ENCODE measurements at places on chromosomes 2 and 18. TPM values are rescaled to one million over a fixed set of nuclear protein-coding genes. Genes with fewer than 3 reads are reported as not detected.

Gene DSG4
- total RNA-seq: not detected

Gene PIEZO2
- 78.8 TPM for total RNA-seq

Gene UBXN2A
- 32.9 TPM for total RNA-seq

Gene RBM45
- 20.8 TPM for total RNA-seq

Gene CIB4
- not detected for total RNA-seq

Gene SLC9A4
- 0.55 TPM for total RNA-seq

Gene SLC14A1
- 7.1 TPM for total RNA-seq

Gene C2orf81
- 3.1 TPM for total RNA-seq

Gene SLC5A7
- 1.1 TPM for total RNA-seq

Gene SATB2
- 6.6 TPM for total RNA-seq

Gene ZAP70
- total RNA-seq: 1.5 TPM

Gene GPR45
- total RNA-seq: not detected

Gene GLI2
- 7.8 TPM for total RNA-seq

Gene FEZ2
- 83.5 TPM for total RNA-seq

Gene SMPD4
- total RNA-seq: 35.3 TPM

Gene AQP12A
- total RNA-seq: not detected

Gene DYSF
- 16.5 TPM for total RNA-seq

Gene GAREM2
- total RNA-seq: 5.5 TPM

Gene KCNS3
- 10.9 TPM for total RNA-seq

Gene ACP1
- total RNA-seq: 143 TPM

Gene UGT1A9
- not detected for total RNA-seq

Gene CNTNAP5
- total RNA-seq: 16.3 TPM

Gene SCN2A
- total RNA-seq: 24.2 TPM

Gene PDCD1
- 0.16 TPM for total RNA-seq

Gene CFAP210
- total RNA-seq: 1.2 TPM

Gene PCARE
- 57.0 TPM for total RNA-seq

Gene PPP4R3B
- 121 TPM for total RNA-seq

Gene TMEM163
- 4.7 TPM for total RNA-seq

Gene ERFE
- total RNA-seq: 1.4 TPM

Gene ADCYAP1
- total RNA-seq: 2.3 TPM

Gene TTN
- 286 TPM for total RNA-seq

Gene LIPG
- total RNA-seq: 20.2 TPM

Gene ECEL1
- 19.0 TPM for total RNA-seq

Gene TMEM247
- not detected for total RNA-seq

Gene INHBB
- 25.7 TPM for total RNA-seq

Gene TRIM43B
- total RNA-seq: not detected

Gene GCA
- 32.6 TPM for total RNA-seq

Gene FBXO48
- total RNA-seq: 1.7 TPM

Gene ONECUT2
- 10.5 TPM for total RNA-seq

Gene KLF7
- 45.9 TPM for total RNA-seq

Gene TBR1
- total RNA-seq: 1.7 TPM

Gene NTSR2
- total RNA-seq: 0.44 TPM

Gene DSC3
- total RNA-seq: 18.1 TPM

Gene ATIC
- 28.0 TPM for total RNA-seq

Gene IL37
- total RNA-seq: not detected

Gene RIT2
- 0.38 TPM for total RNA-seq

Gene ALPI
- total RNA-seq: not detected

Gene OTOS
- not detected for total RNA-seq

Gene DLX2
- total RNA-seq: 0.44 TPM

Gene BCL11A
- 29.0 TPM for total RNA-seq

Gene STEAP3
- total RNA-seq: 2.6 TPM

Gene CD207
- 5.3 TPM for total RNA-seq

Gene SCN3A
- total RNA-seq: 40.8 TPM

Measured in camera-type eye (tissue), 1 donor.